ENCODE measurements at places on chromosomes 6 and 20.

- DNase-seq = no peak
Observed at GRCh38 chr20:3510110-3510509, 39.3 kb downstream of the ATRN start.

GRCh38 chr20:25083141-25083772, 1.3 kb upstream of the VSX1 start:
- no peak for DNase-seq

DNA sequence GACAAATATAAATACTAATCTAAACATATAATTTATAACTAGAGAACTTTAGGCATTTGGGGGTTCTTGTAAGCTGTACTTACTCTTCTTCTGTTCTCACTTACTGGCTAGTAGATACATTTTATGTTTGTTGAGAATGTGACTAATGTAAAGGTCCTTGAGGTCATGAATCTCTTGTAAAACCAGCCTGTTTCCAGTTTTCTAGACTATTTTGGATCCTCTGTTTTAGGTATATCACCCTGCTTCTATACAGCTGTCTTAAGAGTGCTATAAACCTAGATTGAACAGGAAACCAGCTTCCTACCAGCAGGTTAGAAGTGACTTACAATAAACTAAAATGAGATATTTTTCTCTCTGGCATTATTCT, 134.2 kb downstream of the PLCB4 start:
- no peak for DNase-seq

GRCh38 chr6:149435919-149436586, 36.0 kb downstream of the SUMO4 start:
- no peak for DNase-seq

- no peak for DNase-seq
Observed at GRCh38 chr6:169420912-169421543, 167.4 kb upstream of the THBS2 start.

DNA sequence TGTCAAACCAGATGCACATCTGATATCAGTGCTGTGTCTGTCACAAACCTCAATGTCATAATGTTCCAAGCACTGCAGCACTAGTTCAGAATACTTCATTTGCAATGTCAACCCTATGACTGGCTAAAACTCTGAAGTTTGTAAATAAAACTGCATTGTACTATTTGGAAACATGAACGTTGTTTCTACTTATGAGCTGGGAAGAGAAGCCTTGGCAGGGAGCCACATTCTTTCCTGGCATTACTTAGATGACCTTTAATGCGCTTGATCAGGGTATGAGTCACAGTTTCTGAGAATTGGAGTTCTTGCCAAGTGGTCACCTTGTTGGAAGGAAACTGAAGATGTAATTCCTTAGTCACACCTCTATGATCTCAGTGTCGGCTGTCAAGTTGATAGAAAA, 664.8 kb upstream of the MMS22L start:
- no peak for DNase-seq

DNA sequence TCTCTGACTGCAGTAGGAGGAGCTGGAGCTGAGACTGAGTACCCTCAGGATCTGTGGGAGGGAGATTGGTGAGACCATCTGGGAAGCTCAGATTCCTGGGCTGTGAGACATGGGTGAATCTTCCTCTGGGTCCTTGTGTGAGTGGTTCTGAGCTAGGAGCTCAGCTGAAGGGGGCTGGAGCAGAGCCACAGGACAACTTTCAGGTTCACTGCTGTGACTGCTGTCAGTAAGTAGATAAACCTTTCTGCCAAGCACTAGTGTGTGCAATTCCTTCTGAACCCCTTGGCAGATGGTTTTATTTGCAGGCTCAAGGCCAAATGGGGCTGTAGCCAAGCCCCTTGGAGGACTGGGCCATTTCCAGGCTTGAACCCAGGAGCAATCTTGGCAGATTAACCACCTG, 49.6 kb upstream of the SNAP91 start:
- no peak for DNase-seq

- DNase-seq = no peak
Observed at GRCh38 chr20:46977204-46977603, 82.6 kb downstream of the EYA2 start.

DNA sequence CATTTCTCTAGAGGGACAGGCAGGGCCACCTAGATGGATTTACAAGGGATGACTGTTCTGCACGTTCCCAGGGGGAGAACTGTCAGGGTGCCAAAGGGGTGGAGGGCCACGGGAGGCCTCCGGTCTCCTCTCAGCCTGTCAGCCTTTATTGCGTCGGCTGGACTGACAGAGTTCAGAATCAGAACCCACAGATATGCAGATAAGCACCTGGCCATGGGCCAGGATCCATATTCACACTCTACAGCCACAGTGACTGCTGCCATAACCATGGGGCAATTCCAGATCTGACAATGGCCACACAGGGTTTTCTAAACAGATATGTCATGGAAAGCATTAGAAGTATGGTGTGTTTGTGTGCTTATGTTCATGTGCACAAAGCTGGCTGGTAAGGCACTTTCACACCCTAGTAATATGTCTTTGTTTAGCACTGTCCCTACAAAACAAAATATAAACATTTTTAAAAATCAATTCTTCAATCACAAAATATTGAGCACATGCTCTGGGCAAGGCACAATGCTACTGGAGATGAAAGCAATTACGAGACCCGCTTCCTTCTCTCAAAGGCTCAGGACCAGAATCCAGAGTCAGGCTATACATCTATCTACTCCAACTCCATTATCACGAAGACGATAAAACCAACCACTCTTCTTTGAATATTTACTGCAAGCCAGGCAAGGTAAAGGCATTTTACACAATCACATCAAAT, 29.1 kb downstream of the TRAM2 start:
- DNase-seq = no peak

- no peak for DNase-seq
Observed at GRCh38 chr6:157089258-157089657, 234.1 kb downstream of the TMEM242 start.

DNA sequence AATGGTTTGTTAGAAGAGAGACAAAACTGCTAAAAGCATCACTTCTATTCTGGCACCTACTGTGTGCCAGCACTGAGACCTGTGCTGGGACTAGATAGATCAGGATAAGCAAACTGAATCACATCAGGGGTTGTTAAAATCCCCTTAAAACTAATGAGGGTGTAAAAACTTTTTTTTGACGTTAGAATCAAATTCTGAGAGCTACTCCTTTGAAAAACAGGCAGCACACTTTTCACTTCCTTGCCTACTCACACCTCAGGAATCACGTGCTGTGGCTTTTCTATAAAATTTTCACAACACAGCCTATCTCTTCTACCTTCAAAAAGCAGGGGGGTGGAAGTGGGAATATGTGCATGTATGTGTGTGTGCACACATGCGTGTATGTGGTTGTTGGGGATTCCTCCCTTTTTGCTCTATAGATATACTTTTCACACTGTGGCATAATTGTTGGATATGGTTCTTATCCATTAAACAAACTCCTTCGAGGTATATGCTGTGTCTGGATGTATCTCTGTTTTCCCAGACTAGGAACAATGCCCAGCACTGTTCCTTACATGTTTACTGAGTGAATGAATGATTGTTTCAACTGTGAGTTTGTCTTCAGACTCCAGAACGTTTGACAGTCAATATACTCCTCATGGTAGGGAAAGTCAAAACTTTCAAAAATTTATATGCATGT, 105.4 kb downstream of the FYN start:
- no peak for DNase-seq

- no peak for DNase-seq
Observed at GRCh38 chr6:65450451-65450850, 256.6 kb downstream of the EYS start.

- no peak for DNase-seq
Observed at GRCh38 chr20:56698749-56699148, 69.6 kb downstream of the TFAP2C start.

DNA sequence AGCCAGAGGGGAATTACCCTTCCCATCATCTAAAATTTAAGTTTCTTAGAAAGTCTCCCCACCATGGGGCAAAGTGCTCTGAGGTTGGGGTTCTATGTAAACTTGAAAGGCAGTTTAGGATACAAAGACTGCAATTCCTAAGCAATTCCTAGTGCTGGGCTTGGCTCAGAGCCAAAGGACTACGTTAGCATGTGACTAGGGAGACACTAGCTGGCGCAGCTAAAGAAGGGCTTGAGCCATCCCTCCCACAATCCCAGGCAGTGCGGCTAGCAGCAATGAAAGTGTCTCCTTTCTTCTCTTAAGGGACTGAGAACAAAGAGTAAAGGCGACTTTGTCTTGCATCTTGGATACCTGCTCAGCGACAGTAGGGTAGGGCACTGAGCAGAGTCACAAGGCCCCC, 306.6 kb upstream of the FKBP1C start:
- DNase-seq = no peak

- DNase-seq = no peak
Observed at GRCh38 chr20:38548356-38549083, 32.5 kb upstream of the ADIG start.

- DNase-seq = no peak
Observed at GRCh38 chr6:104855507-104855906, 4.2 kb downstream of the HACE1 start.

DNA sequence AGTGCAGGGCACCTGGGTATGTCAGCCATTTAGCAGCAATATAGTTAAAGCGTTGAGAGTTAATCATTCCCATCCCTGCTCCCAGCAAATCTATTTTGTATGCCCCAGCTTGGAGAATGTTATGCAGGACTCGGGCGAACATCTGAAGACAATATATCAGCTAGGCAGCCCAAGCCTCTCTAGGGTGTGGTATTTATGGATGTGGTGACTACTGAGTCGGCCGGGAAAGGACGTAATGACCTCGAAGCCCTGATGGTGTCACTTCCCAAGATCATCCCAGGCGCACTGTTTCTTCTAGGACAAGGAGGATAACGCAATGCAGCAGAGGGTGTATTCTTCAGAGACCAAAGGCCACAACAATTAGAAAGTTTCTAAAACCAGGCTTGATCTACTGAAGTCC, 63.6 kb upstream of the FAM184A start:
- DNase-seq = no peak

GRCh38 chr20:62368976-62369814, 2.1 kb upstream of the LAMA5 start:
- no peak for DNase-seq

DNA sequence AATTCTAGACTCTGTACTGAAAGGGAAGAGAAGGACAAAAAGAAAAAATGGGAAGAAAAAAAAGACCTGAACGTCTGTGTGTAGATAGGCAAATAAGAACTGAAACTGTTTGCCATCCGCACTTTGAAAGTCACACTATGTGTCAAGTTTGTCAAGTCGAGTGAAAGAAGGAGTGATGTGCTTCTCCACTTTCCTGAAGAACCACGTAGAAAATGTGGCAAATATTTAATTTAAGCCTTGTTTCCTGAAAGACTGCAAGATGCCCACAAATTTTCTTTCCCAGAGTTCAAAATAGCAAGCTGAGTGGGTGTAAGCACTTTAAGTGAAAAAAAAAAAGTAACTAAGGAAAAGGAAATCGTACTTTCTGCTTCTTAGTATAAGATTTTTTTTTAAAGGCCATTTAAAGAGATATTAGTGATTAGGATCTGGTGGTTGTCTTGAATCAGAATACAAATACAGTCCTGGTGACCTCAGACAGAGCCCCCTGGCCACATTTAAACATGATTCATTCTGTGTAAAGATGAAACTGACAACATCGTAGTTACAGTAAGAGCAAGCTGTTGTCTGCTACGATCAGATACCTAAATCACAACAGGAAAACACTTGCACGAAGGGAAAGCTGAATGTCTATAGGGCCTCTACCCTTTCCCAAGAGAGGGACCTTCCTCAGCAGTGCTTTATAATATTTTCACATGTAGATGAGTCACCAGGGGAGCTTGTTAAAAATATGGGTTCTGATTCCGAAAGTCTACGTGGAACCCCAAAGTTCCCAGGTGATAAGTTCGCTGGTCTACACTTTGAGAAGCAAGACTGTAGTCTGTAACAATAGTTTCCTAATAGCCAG, 102.3 kb downstream of the HIVEP2 start:
- no peak for DNase-seq
